T-helper 17 cell (primary cell): ENCODE measurements at places on chromosomes 5 and 9.

DNA sequence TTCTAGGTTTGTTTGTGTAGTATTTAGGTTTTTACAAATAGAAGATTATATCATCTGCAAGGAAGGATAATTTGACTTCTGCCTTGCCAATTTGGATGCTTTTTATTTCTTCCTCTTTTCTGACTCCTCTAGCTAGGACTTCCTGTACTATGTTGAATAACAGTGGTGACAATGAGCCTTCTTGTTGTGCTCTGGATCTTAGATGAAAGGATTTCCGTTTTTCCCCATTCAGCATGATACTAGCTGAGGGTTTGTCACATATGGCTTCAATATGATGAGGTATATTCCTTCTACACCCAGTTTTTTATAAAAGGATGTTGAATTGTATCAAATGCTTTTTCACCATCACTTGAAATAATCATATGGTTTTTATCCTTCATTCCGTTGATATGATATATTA lies 101.4 kb downstream of the FBXO4 start:
- DNase-seq = no peak

DNA sequence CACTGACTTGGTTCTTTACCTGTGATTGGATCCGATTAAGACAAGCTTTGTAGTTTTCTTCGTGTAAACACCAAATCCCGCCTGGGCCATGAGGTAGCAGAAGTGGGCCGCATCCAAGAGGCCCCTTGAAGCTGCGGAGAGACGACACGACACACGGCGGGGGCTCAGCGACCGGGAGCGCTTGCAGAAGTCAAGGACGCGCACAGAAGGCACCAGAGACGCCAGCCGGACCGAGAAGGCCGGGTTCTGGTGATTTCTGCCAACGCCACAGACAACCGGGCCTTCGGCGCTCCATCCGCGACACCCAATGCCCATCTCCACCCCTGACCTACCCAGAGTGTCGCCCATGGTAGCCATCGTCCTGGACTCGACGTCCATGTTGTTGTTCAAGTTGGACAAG lies 19.8 kb upstream of the INPP5E start:
- no peak for DNase-seq

DNA sequence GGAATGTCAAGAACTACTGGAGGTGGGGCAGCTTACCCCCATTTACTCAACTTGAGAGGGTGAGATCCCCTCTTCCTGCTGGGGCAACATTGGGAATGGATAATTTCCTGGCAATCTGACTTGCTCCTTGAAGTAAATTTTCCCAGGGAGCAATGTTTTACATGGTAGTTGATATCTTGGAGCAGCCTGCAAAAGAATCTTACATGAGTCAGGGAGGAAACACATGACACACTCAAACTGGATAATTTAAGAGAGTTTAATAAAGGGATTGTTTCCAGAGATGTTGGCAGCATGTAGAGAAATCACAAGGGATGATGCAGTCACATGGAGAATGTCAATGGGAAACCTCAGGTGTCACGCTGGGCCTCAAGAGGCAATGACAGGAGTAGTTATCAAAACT lies 212.5 kb downstream of the GAS1 start:
- no peak for DNase-seq

DNA sequence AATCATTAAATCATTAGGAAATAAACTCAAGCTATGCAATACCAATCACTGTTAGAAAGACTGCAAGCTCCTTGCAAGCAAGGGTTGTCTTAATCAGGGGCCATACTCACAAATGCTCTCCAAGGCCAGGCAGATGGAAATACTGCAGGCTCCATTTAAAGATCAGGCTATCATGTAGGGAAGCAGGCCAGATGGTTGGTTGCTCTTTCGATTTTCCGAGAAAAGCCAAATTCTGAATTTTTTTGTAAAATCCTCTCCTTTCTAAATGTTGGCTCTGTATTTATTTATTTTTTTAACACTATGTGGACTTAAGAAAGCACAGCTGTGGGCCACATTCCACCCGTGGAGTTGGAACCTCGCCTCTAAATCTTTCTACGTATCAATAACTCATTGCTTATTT lies 127.1 kb downstream of the GLIS3 start:
- DNase-seq = no peak

DNA sequence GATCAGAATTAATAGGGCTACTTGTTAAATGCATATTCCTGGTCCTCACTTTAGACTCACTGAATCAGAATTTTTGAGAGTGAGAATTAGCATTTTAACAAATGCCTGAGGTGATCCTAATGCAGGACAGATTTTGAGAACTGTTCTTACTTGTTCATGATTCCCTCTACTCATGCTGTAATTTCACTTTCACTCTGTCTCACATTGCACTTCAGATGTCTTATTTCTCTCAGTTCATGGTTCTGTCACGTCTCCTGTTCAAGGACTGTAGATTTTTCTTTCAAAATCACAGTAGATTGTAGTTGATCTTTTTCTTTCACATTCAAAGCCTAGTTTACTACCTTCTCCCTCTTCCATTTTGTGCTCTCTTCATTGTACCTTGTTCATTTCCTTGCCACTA lies 54.3 kb downstream of the ADGRV1 start:
- DNase-seq = no peak

- DNase-seq = no peak
Observed at GRCh38 chr5:110852053-110852452, 113.2 kb downstream of the SLC25A46 start.

GRCh38 chr9:83792746-83793145 lies 24.8 kb downstream of the GKAP1 start:
- DNase-seq = no peak

GRCh38 chr9:123395276-123395688 lies 39.3 kb downstream of the CRB2 start:
- no peak for DNase-seq

DNA sequence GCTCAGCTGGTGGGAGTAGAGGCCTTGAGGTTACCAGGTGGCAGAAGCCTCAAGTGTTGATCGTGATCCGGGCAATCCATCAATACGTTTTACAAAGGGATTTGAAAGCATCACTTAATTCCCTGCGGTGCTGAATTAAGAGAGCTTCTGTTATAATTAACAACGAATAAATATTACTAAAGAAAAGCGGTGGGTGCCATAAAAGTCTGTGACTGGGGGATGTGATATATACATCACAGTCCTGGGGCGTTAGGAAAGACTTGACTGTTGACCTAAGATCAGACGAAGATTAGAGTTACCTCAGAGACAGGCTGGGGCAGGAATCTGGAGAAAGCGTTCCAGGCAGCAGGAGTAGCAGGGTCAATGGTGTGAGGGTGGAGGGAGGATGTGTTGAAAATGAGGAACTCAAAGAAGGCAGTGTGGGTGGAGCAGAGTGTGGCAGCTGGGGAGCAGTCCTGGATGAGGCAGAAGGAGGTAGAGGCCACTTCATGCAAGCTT lies 6.7 kb upstream of the C5orf63 start:
- no peak for DNase-seq

DNA sequence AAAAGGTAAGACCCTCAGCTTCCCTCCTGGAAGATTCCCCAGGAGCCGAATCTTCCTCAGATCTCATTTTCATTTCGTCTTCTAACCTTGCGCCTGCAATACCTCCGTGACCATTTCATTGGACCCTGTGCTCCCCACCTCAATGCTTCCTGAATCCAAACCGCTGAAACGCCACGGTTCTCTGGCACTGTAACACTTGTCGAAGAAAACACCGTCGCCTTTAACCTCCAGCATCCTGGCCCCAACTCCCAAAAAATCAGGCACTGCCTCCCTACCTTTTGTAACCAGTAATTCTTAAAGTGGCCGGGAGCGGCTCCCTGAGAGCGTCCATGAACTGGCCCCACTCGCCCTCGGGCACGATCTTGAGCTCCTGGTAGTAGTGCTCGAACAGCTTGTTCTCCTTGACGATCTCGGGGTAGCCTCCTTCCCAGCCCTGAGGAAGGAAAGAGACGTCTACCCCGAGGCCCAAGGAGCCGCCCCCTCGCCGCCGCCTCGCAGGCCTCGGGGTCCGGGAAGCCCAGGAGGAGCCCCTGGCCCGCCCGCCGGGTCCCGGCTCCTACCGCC lies 438 bp downstream of the NSUN2 start:
- DNase-seq = no peak
